ENCODE measurements at places on chromosomes 5 and 9. TPM values are rescaled to one million over a fixed set of nuclear protein-coding genes. Genes with fewer than 3 reads are reported as not detected.

SURF2 gene
- polyA plus RNA-seq, result 17.3 TPM

TAF1L gene
- polyA plus RNA-seq, result not detected

MEGF10 gene
- not detected for polyA plus RNA-seq

GFPT2 gene
- polyA plus RNA-seq, result not detected

PRELID1 gene
- polyA plus RNA-seq, result 86.8 TPM

IRX2 gene
- not detected for polyA plus RNA-seq

PCDHGB7 gene
- 0.06 TPM for polyA plus RNA-seq

ARHGEF37 gene
- 0.06 TPM for polyA plus RNA-seq

NTNG2 gene
- 8.9 TPM for polyA plus RNA-seq

P4HA2 gene
- polyA plus RNA-seq, result 0.09 TPM

PPP3R2 gene
- polyA plus RNA-seq, result not detected

GRIA1 gene
- not detected for polyA plus RNA-seq

KIF20A gene
- 0.13 TPM for polyA plus RNA-seq

CD14 gene
- 4.3 TPM for polyA plus RNA-seq

FAM78A gene
- polyA plus RNA-seq, result 58.3 TPM

OR1J2 gene
- not detected for polyA plus RNA-seq

FGF10 gene
- polyA plus RNA-seq, result not detected

AJM1 gene
- 1.7 TPM for polyA plus RNA-seq

PTCD2 gene
- polyA plus RNA-seq, result 3.7 TPM

ARL14EPL gene
- polyA plus RNA-seq, result 0.17 TPM

PTGDS gene
- polyA plus RNA-seq, result 0.25 TPM

PLAC8L1 gene
- not detected for polyA plus RNA-seq

SLC34A3 gene
- polyA plus RNA-seq, result not detected

RAB3C gene
- not detected for polyA plus RNA-seq

SLC6A18 gene
- polyA plus RNA-seq, result not detected

PCDHA4 gene
- polyA plus RNA-seq, result not detected

SLC28A3 gene
- polyA plus RNA-seq, result not detected

PRSS3 gene
- polyA plus RNA-seq, result not detected

BARHL1 gene
- not detected for polyA plus RNA-seq

OTULINL gene
- polyA plus RNA-seq, result 0.75 TPM

FBP2 gene
- not detected for polyA plus RNA-seq

KCNMB1 gene
- 0.06 TPM for polyA plus RNA-seq

CD72 gene
- polyA plus RNA-seq, result 436 TPM

CAMK2A gene
- not detected for polyA plus RNA-seq

IL5 gene
- polyA plus RNA-seq, result not detected

SLC46A2 gene
- polyA plus RNA-seq, result 0.18 TPM

SOHLH1 gene
- not detected for polyA plus RNA-seq

ACTBL2 gene
- not detected for polyA plus RNA-seq

SH3GL2 gene
- not detected for polyA plus RNA-seq

OXCT1 gene
- 11.0 TPM for polyA plus RNA-seq

CDX1 gene
- not detected for polyA plus RNA-seq

GFRA3 gene
- not detected for polyA plus RNA-seq

ARID3C gene
- polyA plus RNA-seq, result not detected

PCDHB6 gene
- polyA plus RNA-seq, result not detected

PCDHB9 gene
- polyA plus RNA-seq, result 0.20 TPM

FOXD4L3 gene
- not detected for polyA plus RNA-seq

TLE4 gene
- polyA plus RNA-seq, result 30.1 TPM

F2R gene
- polyA plus RNA-seq, result 0.26 TPM

PTTG1 gene
- 15.4 TPM for polyA plus RNA-seq

TNFSF15 gene
- 0.01 TPM for polyA plus RNA-seq

FOXD4L4 gene
- 0.15 TPM for polyA plus RNA-seq

COQ4 gene
- 55.3 TPM for polyA plus RNA-seq

LCN10 gene
- polyA plus RNA-seq, result 93.0 TPM

PTRH1 gene
- 6.3 TPM for polyA plus RNA-seq

CDC25C gene
- not detected for polyA plus RNA-seq

All from B cell (primary cell).